ENCODE measurements at places on chromosomes 7 and 10. TPM values are rescaled to one million over a fixed set of nuclear protein-coding genes. Genes with fewer than 3 reads are reported as not detected.

GRCh38 chr7:155974186-155974897, 162.1 kb upstream of the SHH start:
- no peak for DNase-seq

DNA sequence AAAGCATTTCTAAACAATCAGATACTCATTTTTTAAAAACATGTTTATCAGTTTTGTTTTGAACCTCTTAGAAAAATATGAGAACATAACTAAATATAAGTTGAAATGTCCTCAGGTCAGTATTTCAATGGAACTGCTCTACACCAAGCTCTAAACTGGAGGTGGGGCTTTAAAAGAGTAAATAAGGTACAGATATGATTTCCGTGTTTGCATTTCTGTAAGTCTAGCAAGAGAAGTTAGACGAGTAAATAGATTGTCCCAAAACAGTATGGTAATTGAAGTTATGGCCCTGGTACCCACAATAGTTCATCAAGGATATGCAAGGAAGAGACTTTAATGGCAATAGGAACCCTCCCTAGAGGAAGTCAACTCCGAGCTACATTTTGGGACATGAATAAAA, 115.1 kb upstream of the AKR1E2 start:
- no peak for DNase-seq

GRCh38 chr10:1043532-1043995, 5.4 kb downstream of the IDI1 start:
- peak; percentile 10 for DNase-seq

The TBXAS1 gene
- 2.4 TPM for total RNA-seq

DNA sequence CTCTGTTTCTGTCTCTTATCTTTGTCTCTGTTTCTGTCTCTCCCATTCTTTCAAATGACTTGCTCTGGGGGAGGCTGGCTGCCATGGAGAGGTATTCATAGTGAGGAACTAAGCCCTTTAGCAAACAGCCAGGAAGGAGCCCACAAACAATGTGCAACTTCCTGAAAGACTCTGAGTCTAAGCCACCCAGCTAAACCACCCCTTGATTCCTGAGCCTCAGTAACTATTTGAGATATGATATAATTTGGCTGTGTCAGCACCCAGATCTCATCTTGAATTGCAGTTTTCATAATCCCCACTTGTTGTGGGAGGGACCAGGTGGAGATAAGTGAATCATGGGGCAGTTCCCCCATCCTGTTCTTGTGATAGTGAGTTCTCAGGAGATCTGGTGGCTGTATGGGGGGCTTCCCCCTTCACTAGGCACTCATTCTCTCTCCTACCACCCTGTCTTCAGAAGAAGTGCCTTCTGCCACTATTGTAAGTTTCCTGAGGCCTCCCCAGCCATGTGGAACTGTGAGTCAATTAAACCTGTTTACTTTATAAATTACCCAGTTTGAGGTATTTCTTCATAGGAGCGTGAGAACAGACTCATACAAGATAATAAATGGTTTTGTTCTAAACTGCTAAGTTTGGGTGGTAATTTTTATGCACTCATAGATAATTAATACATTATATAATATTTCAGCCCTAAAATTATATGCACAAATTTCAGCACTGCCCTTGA, 121.2 kb upstream of the FOXP2 start:
- DNase-seq, result peak; percentile 9

GRCh38 chr10:14186245-14186644, 144.5 kb downstream of the FRMD4A start:
- DNase-seq, result no peak

DNA sequence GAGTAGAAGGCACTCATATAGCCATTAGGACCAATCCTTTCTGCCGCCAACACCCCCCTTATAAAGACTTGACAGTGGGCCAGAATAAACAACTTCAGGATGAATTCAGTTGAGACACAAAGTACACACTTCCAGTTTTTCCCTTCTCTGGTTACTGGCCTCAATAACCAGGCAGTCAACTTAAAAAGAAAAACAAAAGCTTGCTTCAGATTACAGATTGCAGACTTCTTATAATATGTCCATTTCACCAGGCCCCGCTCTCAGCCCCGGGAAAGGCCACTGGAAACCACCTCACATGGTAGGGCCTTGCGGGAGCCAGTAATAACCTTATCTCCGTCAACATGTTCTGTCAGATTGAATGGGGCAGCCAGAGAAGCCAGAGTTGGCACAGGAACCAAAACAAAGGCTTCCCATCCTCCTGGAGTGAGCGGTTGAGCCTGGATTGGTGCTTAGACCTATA, 108.8 kb downstream of the EGFR start:
- DNase-seq, result peak; percentile 69

GRCh38 chr7:98420966-98421612, 20.2 kb upstream of the BAIAP2L1 start:
- no peak for DNase-seq

GRCh38 chr10:13053794-13054462, 46.0 kb upstream of the OPTN start:
- DNase-seq, result no peak

DNA sequence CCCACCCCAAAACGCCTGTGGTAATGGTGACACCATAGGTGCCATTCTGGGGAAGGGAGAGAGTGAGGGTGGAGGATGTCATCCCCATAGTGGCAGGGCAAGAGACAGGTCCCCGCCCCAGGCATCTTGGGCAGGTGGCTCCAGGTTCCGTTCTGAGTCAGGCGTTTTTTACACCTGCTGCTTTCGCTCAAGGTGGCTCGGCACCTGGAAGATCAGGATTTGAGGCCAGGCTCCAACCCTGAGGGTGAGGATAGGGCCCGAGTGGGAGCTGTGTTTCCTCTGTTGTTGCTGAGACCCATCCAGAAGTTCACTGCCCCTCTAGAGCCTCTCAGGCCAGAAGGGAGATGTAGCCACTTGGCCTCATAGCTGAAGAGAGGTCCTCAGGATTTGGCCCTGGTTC, 36.6 kb upstream of the DUSP5 start:
- DNase-seq, result no peak

The ANKRD30A gene
- not detected for total RNA-seq

- DNase-seq, result no peak
Measured at GRCh38 chr10:112761256-112761655, 188.8 kb upstream of the TCF7L2 start.

The MLXIPL gene
- 2.0 TPM for total RNA-seq

DNA sequence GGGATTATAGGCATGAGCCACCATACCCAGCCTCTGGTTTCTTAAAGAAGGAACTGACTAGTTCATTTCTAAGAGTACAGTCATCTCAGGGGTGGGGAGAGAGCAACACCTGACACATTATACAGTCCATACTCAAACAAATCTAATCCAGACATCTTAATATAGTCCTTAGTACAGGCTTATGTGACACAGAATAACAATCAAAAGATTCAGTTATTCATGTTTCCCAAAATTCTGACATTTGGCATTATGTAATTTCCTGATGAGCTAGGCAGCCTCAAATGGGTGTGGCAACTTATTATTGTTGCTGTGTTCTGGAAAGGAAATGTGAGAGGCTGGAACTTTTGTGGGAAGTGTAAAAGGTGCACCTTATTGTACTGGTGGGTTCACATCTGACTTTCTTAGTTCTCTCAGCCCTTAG, 116.3 kb downstream of the WDFY4 start:
- DNase-seq, result peak; percentile 16

The SPDYE8 gene
- not detected for total RNA-seq

DNA sequence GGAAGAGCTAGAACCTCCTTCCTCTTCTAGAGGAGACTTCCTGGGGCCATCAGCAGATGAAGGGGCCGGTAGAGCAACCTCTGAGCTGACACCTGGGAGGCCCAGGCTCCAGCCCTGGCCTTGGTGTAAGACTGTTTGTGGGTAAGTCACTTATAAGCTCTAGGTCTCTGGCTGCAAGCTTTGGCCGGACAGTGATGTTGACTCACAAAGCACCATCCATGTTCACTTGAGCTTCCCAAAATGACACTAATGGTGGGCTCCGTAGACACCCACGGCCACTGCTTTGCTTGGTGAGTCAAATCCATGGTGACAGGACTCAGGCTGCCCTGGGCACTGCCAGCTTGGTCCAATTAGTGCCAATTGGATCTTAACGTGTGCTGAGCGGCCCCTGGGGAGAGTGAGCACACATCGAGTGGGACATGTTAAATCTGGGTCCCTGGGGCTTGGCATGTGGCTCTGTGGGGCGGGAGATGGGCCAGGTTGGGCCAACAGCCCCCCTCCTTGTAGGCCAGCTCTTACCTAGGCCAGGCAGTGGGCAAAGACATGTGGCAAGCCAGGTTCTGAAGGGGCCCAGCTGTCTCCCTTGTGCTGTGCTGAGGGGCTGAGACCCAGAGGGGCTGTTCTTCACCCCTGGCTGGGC, 16.7 kb downstream of the NEURL1 start:
- DNase-seq, result no peak
